ENCODE measurements at places on chromosomes 1 and 21.

- peak; percentile 91 for DNase-seq
Measured at GRCh38 chr1:23825076-23825761, at the start of gene HMGCL. Gene HMGCL (minus strand): TSS chr1:23825429. CDS start chr1:23825415, 14 bp downstream.

DNA sequence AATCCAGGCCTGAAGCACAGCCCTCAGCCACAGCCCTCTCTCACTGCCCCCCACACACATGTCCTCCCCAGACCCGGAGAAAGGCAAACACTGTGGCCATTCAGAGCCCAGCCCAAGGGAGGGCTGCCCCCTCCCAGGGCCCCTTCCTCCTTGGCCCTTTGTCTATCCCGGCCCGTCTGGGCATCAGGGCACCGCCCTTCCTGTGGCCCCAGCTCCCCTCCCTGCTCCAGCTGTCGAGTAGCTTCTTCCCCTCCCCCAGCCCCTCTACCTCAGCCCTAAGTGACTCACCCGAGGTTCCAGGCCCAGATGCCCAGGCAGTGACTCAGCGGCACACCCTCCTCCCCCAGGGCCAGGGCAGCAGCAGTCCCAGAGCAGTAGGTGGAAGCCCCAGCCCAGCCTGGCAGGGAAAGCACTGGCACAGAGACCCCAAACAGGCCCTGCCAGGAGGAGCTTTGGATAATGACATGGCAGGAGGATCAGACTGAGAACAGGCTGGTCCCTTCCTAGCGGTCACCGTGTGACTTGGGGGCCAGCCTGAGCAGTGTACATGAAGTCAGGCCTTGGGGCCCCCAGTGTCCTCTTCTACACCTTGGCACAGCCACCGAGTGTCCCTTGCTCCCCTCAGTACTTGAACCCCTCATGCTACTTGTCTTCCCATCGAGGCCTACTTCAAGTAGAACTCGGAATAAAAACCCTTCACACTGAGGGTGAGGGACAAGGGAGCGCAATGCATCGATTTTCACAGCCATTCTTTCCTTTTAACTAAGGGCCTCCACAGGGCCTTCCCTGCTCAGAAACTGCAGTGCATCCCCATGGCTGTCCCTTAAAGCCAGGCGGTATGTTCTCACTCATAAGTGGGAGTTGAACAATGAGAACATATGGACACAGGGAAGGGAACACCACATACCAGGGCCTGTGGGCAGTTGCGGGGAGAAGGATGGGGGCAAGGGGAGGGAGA is 1.0 kb upstream of the S100A2 start:
- peak; percentile 91 for DNase-seq

GRCh38 chr21:33078907-33079582 is 9.1 kb downstream of the OLIG1 start:
- peak; percentile 58 for DNase-seq

GRCh38 chr21:26020510-26020909 is 150.1 kb downstream of the APP start:
- no peak for DNase-seq

- no peak for DNase-seq
Measured at GRCh38 chr1:226443439-226443838, 35.5 kb upstream of the PARP1 start.

GRCh38 chr1:86648255-86648654 is 56.1 kb upstream of the SH3GLB1 start:
- no peak for DNase-seq

DNA sequence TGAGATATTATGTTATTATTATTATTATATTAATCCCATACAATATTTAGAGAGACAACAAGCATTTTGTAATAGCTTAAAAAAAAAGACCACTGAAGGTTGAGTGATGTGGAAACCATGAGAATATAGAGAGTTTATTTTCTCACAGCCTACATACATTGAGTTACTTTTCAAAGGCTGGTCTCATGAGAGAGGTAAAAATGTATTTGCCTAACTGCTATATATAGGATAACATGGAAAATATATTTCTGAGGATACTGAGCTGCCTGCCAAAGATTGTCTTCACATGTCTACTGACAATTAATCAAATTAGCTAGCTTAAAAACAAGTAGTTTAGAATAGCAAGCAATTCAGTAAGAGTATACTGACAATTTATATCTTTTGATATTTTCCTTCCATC is 192.2 kb upstream of the NRIP1 start:
- DNase-seq = no peak

- DNase-seq = no peak
Measured at GRCh38 chr1:94004924-94005323, 95.7 kb upstream of the GCLM start.

- DNase-seq = no peak
Measured at GRCh38 chr1:44660176-44660575, 14.1 kb downstream of the TMEM53 start.

- no peak for DNase-seq
Measured at GRCh38 chr21:18812308-18812707, 408.7 kb upstream of the TMPRSS15 start.

GRCh38 chr1:46133181-46133658 is 791 bp upstream of the PIK3R3 start:
- DNase-seq = no peak

- DNase-seq = no peak
Measured at GRCh38 chr1:155424091-155424490, 103.4 kb downstream of the RUSC1 start.

DNA sequence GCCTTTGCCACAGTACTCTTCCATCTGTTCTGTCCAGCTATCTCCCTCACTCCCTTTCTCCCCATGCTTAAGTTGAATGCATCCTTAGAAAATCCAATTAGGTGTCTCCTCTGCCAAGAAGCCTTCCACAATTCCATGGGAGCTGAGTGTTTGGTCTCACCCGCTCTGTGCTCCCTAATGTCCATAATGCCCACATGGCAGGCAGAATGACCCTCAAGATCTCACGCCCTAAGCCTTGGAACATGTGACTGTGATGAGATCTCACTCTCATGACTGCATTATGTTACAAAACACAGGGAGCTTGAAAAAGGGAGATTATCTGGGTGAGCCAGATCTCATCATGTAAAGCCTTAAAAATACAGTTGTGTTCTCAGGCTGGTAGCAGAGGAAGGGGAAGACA is 229.4 kb downstream of the OMA1 start:
- DNase-seq = no peak

DNA sequence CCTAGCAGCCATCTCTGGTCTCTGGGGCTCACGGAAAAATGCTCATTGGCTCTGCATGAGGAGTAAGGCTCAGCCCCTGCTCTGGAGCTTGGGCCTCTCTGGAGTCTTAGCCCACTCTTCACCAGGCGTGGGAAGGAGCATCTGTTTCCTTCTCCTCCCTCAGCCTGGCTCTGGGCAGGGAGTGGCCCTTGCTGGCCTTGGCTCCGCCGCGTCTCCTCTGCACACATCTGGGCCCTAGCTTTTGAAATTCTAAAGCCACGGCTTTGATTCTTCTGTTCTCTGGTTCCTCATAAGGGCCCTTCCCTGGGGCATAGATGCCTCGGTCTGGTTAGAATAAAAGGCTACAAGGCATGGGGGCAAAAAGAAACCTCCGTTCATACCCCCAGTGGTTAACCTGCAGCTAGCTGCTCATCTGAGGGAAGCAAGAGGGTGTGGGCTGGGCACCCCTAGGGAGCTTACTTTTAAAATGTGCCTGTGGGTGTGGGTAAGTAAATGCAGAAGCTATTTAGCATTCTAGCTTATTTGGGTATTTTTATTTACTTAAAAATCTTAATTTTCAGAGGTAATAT is 145.6 kb downstream of the CAMTA1 start:
- no peak for DNase-seq

- DNase-seq = peak; percentile 21
Measured at GRCh38 chr1:235019471-235019870, 109.2 kb downstream of the TOMM20 start.
